Activated CD4-positive, alpha-beta memory T cell treated with anti-CD3 and anti-CD28 coated beads for 36 hours (primary cell): ENCODE measurements at places on chromosomes 7 and 10. TPM values are rescaled to one million over a fixed set of nuclear protein-coding genes. Genes with fewer than 3 reads are reported as not detected.
A peak's percentile ranks its signal among the peaks of the same experiment; 100 is the strongest.

DNA sequence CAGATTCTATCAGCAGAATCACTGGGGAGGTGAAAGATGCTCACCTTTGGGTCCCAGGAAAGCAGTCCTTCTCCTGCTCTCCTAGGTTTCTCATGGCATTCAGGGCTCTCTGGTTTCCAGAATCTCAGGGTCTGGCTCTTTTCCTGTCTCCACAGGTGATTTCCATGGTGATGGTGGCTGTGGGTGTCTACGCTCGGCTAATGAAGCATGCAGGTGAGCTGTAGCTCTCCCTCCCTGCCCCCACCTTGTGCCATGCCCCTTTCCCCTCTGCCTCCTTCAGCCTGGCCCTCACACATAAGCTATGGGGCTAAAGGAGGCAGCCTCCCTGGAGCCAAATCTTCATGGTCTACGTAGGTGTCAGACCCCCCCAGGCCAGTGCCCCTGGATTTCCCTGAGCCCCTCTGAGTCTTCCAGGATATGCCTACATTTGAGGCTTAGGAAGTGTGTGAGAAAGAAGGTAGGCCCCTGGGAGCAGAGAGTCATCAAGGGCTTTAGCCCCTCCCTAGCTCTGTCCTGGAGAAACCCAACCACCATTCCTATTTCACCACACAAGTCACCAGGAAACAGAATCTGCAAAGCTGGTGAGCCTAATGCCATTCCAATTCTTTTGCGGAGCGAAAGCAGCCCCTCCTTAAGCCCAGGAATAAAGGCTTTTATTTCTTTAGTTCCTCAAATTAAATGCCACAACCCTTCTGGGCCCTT lies 17.2 kb downstream of the TSPAN33 start:
- peaks cover 5% of the 10 kb centered on the region for H3K4me1 ChIP-seq
- no peaks in the 10 kb centered on the region for H3K36me3 ChIP-seq
- H3K27ac ChIP-seq, result no peak overlapping the region
- no peak for DNase-seq

DNA sequence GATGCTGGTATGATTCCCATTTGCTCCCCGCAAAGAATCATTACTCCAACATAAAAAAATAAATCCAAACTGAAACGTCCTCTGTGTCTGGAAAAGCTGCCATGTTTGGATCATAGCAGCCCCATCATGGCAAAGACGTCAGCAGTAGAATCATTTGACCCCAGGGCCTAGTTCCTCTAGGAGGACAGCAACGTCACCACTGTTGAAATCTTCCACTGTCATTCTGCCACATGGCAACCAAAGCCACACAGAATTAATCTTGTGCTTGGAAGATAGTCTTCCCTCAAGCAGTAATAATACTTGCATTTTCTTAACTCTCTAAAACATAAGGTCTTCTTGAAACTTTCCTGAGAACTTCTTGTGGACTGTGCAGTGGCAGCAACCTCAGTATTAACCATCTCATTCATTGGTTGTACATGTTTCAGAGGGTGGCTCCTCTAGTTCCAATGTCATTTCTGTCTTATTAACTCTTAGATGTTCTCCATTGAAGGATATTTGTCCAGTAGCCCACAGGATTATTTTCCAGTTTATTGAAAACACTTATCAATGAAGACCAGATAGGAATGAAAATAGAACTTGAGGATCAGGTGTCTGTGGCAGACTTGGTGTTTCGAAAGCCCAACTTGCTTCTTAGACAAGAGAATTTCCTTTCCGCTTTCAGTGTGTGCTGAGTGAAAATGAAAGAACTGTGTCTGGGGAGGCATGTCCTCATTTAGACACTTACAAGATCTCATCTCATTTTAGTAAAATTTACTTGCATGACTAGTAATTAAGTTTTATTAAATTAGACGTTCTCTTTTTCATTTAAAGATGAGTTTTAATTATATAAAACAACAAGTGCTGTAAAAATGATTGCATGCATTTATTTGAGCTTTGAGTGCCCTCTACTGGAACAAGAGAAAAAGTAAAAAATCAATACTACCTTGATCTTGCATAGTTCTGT lies 28.9 kb upstream of the INHBA start:
- no peak overlapping the region for H3K27ac ChIP-seq
- peaks cover 14% of the 10 kb centered on the region for H3K27me3 ChIP-seq
- H3K4me1 ChIP-seq, result peaks cover 9% of the 10 kb centered on the region
- DNase-seq, result no peak
- no peak overlapping the region for H3K4me3 ChIP-seq

DNA sequence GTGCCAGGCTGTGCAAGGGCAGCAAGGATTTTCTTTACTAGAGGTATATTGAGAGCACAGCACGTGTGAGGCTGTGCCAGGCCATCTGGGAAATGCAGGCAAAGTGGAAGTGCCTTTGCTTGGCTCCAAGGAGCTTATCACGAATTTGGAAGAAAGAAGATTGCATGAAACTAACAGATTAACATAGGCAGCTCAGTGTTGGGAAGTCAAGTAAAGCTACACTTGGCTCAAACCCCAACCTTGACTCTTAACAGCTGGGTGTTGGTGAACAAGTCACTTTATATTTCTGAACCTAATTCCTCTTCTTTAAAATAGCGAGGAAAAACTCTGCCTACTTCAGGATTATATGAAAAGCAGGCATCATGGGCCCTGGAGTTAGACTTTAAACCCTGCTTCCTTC lies 105.2 kb downstream of the PLCE1 start:
- H3K36me3 ChIP-seq, result no peaks in the 10 kb centered on the region
- no peak overlapping the region for H3K4me3 ChIP-seq
- peaks cover 1% of the 10 kb centered on the region for H3K27me3 ChIP-seq
- no peak overlapping the region for H3K27ac ChIP-seq
- no peaks in the 10 kb centered on the region for H3K4me1 ChIP-seq

DNA sequence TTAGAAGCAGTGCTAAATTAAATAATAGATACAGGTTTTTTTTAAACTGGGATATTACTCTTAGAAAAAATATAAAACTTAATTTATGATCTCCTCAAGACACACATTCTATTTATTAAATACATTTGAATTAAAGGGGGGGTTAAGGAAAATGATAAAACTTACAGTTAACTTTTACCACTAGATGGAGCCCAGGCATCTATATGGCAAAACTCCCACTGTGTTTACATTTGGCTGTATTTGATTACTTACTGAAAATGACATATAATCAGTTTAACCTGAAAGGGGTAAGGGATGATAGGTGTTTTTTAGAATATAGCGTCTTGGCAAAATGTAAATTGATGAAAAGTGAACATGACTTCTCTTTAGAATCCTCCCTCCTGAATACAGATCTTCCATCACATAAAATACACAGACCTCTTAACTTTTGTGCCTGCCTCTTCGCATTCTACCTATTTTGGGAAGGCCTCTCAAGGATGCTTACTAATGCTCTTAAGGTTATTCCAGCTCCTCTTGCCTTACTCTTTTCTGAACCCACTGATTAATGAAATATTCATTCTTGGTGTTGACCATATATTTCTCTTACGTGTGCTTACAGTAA lies 235.7 kb downstream of the AGMO start:
- H3K4me1 ChIP-seq, result no peaks in the 10 kb centered on the region
- no peaks in the 10 kb centered on the region for H3K36me3 ChIP-seq
- DNase-seq, result no peak
- H3K4me3 ChIP-seq, result no peak overlapping the region
- no peak overlapping the region for H3K27ac ChIP-seq

DNA sequence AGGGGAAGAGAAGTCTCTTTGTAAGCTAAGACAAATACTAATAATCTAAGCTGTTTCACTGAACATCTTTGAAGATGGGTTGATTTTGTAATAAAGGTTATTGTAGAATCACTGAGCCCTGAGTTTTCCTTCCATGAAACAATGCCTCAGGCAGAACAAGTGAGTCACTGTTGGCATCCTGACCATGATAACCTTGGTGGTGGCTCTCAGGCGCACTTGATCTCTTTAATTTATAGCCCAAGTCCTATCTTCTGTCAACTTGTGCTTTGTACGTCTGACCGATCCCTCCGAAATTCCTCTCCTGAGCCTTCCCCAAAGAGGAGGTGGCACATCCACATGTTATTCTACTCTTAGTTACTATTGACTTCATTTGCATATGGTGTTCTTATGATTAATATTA lies 812.9 kb downstream of the REEP3 start:
- no peaks in the 10 kb centered on the region for H3K36me3 ChIP-seq
- H3K27ac ChIP-seq, result no peak overlapping the region
- no peaks in the 10 kb centered on the region for H3K4me1 ChIP-seq

- no peaks in the 10 kb centered on the region for H3K36me3 ChIP-seq
- H3K27ac ChIP-seq, result no peak overlapping the region
- no peaks in the 10 kb centered on the region for H3K27me3 ChIP-seq
- H3K4me1 ChIP-seq, result no peaks in the 10 kb centered on the region
- H3K4me3 ChIP-seq, result no peak overlapping the region
Measured at GRCh38 chr10:86163522-86164173, 202.9 kb downstream of the GRID1 start.

DNA sequence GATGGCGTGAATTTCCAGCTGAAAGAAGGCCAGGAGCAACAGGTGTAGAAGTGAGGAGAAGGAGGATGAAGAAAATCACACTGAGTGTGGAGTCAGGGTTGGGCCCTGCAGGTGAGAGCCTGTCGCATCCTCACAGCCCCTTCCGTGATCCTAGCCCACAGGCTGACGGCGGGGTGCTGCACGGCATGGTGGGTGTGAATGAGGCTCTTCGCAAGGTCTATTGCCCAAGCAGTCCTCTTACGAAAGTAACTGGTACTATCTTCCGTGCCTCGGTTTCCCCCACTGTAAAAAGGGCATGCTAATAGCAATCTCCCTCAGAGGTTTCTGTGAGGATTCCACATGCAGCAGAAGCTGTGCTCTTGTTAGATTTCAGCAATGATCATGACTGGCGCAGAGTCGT lies 129.9 kb upstream of the TNS3 start:
- no peaks in the 10 kb centered on the region for H3K36me3 ChIP-seq
- H3K4me1 ChIP-seq, result no peaks in the 10 kb centered on the region

DNA sequence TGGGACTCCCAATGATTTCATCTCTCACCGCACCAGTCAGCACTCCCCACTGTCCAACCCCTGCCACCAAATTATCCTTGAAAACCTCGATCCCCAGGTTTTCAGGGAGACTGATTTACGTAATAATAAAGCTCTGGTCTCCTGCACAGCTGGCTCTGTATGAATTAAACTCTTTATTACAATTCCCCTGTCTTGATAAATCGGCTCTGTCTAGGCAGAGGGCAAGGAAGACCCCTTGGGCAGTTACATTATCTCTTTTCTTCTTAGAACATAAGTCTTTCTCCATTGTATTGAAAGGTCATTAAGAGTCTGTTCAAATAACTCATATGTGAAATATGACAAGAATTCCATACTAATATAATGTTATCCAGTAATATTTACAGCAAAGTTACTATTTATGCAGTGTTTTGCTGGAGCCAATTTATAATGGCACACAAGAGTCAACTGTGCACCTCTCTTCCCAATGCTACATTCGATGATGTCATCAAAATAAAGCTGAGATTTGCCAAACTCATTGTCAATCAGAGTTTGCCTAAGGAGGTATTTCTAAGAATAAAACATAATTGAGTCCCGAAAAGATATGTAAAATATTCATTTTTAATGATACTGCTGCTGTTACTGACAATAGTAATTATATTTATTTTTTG lies 1297.2 kb upstream of the LRRTM3 start:
- H3K4me3 ChIP-seq, result no peak overlapping the region
- H3K36me3 ChIP-seq, result no peaks in the 10 kb centered on the region
- no peaks in the 10 kb centered on the region for H3K27me3 ChIP-seq
- H3K27ac ChIP-seq, result no peak overlapping the region

GRCh38 chr7:127959770-127960169 lies 71.5 kb downstream of the LRRC4 start:
- H3K27me3 ChIP-seq, result no peaks in the 10 kb centered on the region
- peaks cover 11% of the 10 kb centered on the region for H3K4me1 ChIP-seq
- peaks cover 35% of the 10 kb centered on the region for H3K36me3 ChIP-seq

GRCh38 chr10:103192451-103193106 lies 493 bp downstream of the NT5C2 start:
- peak overlapping the region; percentile 92 for H3K27ac ChIP-seq
- H3K36me3 ChIP-seq, result peaks cover 10% of the 10 kb centered on the region
- H3K27me3 ChIP-seq, result no peaks in the 10 kb centered on the region
- DNase-seq, result peak; percentile 81

DNA sequence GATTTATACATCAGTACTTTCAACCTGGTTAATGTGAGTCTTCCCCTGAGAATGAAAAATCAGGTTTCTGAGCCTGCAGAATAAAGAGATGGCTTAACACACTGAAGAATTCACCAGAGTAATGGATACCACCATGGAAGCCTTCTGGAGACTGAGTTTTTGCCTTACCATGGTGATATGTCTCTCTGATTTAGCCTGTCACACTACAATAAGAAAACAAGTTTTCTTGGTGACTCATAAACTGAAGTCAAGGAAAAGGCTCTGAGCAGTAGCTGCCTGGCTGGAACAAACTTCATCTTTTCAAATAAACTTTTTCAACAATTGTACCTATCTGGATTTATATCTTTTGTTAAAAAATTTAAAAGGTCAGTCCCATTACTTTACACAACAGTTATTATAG lies 229.0 kb downstream of the PRPF18 start:
- DNase-seq, result no peak
- no peaks in the 10 kb centered on the region for H3K27me3 ChIP-seq
- no peaks in the 10 kb centered on the region for H3K36me3 ChIP-seq
- no peak overlapping the region for H3K27ac ChIP-seq
- H3K4me3 ChIP-seq, result no peak overlapping the region

GRCh38 chr7:155230169-155230593 lies 67.5 kb upstream of the INSIG1 start:
- H3K27me3 ChIP-seq, result no peaks in the 10 kb centered on the region
- H3K27ac ChIP-seq, result no peak overlapping the region
- H3K36me3 ChIP-seq, result no peaks in the 10 kb centered on the region
- H3K4me3 ChIP-seq, result no peak overlapping the region
- no peaks in the 10 kb centered on the region for H3K4me1 ChIP-seq

- H3K27ac ChIP-seq, result no peak overlapping the region
- DNase-seq, result no peak
- H3K4me1 ChIP-seq, result no peaks in the 10 kb centered on the region
- H3K36me3 ChIP-seq, result peaks cover 68% of the 10 kb centered on the region
Measured at GRCh38 chr10:6220418-6221191, 17.9 kb downstream of the PFKFB3 start.

DNA sequence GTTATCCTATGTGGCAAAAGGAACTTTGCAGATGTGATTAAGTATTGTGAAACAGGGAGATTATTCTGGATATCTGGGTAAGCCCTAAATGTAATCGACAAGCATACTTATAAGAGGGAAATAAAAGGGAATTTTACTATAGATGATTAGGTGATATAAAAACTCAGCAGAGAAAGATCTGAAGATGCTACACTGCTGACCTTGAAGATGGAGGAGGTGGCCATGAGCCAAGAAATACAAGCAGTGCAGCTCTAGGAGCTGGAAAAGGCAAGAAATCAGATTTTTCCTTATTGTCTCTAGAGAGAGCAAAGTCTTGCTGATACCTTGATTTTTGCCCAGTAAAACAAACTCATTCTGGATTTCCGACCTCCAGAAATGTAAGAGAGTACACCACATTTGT lies 67.7 kb downstream of the BRAF start:
- no peak overlapping the region for H3K4me3 ChIP-seq
- H3K27me3 ChIP-seq, result no peaks in the 10 kb centered on the region
- no peak overlapping the region for H3K27ac ChIP-seq
- no peaks in the 10 kb centered on the region for H3K36me3 ChIP-seq

The OR9A2 gene
- total RNA-seq, result not detected

The SLC13A1 gene
- not detected for total RNA-seq
